ENCODE measurements at places on chromosomes 3 and 15.

GRCh38 chr3:157069846-157070677 lies 89.9 kb downstream of the CCNL1 start:
- DNase-seq: no peak

GRCh38 chr15:80550908-80551260 lies 144.2 kb upstream of the ABHD17C start:
- DNase-seq: no peak

GRCh38 chr3:82581350-82581749 lies 819.9 kb upstream of the GBE1 start:
- no peak for DNase-seq

GRCh38 chr3:70606018-70606417 lies 293.6 kb upstream of the MDFIC2 start:
- no peak for DNase-seq

DNA sequence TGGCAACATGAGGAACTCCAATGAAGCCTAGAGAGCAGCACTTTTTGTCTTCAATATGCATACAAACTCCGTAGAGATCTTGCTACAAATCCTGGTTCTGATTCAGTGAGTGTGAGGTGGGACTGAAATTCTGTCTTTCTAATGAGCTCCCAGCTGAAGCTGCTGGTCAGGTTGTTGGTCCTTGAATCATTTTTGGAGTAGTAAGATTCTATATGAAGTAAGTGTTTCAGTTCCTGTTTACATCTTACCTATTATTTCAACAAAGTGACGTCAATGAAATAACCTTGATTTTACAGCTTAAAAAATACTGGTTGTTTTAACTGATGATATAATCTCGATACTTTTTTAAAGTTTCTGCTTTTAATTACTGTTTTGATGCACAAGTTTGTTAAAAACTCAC lies 33.9 kb downstream of the SHQ1 start:
- DNase-seq: no peak

GRCh38 chr15:79474252-79474651 lies 42.1 kb downstream of the MINAR1 start:
- no peak for DNase-seq

GRCh38 chr15:59539799-59540198 lies 71.8 kb upstream of the GCNT3 start:
- DNase-seq: no peak

- DNase-seq: no peak
These were observed 154.1 kb upstream of the GPR149 start for GRCh38 chr3:154584041-154584440.

GRCh38 chr3:18752273-18752934 lies 327.3 kb upstream of the SATB1 start:
- no peak for DNase-seq

DNA sequence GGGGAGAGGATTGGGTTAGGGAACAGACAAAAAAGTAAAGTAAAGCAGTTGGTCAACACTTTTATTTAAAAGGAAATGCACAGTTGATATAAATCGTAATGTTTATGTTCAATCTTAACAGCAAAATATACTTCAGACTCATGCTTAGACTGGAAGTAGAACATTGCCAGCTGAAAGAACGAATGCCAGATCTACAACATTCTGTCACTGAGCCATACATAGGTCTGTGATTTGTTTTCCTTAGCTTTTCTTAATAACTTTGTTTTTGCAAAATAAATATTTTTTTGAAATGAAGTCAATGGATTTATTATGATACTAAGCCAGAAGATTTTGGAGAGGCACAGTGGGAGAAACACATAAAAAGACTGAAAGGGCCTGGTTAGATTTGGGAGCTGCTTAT lies 62.0 kb downstream of the LEKR1 start:
- no peak for DNase-seq

- no peak for DNase-seq
These were observed 304.6 kb upstream of the KCNMB2 start for GRCh38 chr3:178231645-178232044.

DNA sequence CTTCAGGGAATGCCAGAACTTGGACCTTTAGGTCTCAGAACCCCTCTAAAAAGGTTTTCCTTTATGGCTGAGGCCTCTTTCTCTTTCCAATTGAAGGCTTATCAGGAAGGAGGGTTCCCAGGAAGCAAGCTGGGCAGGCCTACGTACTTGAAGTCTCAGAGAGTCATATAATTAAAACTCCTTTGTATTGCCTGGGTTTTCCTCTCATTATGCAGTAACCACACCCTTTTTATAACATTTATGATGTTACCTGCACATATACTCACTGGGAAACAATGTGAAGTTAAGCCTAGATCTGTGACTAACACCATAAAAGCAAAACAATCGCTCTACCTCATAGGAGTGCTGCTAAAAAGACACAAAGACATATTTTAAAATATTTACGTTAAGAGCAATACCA lies 27.3 kb downstream of the SERP1 start:
- no peak for DNase-seq

DNA sequence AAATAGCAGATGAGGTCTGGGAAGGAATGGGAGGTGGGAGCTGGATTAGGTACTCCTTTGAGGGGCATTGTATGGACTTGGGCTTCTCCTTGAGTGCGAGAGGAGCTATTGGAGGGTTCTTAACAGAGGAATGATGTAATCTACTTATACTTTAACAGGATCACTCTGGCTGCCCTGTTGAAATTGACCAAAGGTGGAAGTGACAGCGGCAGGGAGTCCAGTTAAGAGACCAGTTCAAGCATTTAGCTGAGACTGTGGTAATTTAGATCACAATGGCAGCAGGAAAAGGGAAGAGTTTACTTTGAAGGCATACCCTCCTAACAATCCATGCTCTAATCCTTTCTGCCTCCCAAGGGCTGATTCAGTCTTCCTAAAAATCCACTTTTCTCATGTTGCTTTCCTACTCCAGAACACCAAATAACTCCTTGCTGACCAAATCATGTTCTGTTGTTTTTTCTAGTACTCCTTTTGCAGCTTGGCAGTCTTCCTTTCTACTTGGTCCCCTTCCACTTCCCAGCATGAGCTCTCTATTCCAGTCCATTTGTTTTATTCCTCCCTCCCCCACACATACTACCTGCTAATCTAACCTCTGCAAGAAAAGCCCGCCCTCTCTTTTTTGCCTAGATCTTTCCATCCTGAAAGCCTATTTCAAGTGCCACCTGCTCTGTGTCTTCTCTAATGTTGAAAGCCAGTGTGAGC lies 139.4 kb downstream of the NECTIN3 start:
- no peak for DNase-seq

- DNase-seq: peak; percentile 56
These were observed 38.0 kb downstream of the ANP32A start for GRCh38 chr15:68782589-68783161.

DNA sequence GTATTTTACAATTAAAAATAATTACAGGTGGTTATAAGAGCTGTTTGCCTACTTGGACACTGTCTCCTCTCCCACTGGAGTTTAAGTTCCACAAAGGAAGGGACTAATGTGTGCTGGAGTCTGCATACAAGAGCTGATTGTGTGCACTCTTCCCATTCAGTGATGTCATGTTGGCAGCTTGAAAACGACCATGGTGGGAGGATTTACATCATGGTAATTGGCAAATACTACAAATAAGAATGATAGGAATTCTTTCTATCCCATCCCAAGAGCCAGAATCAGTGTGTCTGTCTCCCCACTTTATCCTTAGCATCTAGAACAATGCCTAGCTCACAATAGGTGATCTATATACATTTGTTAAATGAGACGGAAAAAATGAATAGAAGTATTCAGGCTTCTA lies 14.1 kb downstream of the ITGA11 start:
- no peak for DNase-seq

GRCh38 chr3:89227218-89227617 lies 119.8 kb downstream of the EPHA3 start:
- no peak for DNase-seq

- no peak for DNase-seq
These were observed 55.1 kb downstream of the CD47 start for GRCh38 chr3:108035751-108036150.

GRCh38 chr3:177419904-177420601 lies 222.8 kb upstream of the TBL1XR1 start:
- DNase-seq: peak; percentile 68

DNA sequence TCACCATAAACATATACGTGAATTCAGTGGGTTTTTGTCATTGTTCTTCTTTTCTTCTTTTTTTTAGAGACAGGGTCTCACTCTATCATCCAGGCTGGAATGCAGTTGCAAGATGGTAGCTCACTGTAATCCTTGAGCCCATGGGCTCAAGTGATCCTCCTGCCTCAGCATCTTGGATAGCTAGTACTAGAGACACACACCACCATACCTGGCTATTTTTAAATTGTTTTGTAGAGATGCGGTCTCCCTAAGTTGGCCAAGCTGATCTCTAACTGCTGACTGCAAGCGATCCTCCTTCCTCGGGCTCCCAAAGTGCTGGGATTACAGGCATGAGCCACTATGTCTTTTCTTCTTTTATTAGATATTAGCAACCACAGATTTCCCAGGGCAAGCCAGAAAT lies 220.6 kb downstream of the NLGN1 start:
- DNase-seq: no peak

DNA sequence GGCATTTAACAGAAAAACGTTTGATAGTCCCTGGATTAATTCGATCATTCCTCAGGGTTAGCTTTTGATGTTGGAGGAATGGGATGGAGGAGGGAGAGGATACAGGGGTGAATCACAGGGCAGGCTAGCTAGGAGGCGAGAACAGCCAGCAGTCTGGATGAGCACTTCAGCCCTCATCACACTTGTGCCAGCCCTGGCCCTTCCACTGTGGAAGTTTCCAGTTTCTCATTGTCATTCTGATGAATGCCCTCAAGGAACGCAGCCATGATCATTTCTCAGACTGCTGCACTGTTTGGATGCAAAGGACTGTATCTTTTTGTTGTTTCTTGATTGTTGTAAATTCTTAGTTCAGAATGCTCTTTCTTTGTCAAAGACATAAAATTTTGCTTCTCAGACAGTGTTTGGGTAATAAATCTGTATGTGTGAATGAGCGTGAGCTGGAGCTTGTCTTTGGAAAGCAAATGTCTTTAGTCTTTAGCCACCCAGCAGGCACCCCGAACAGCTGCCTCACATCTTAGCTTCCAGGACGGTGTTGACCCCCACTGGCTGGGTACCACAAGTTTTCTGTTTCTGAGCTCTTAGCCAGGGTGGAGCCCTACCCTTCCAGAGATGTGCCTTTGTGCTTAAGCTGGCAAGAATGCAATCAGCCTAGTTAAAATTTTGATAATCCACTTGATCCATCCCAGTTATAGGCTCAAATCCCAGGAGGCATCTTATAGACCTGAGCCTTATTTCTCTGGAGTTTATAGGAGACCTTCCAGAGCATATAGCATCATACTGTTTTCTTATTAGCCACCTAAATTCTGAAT lies 121.1 kb downstream of the PDCD6IP start:
- DNase-seq: no peak

DNA sequence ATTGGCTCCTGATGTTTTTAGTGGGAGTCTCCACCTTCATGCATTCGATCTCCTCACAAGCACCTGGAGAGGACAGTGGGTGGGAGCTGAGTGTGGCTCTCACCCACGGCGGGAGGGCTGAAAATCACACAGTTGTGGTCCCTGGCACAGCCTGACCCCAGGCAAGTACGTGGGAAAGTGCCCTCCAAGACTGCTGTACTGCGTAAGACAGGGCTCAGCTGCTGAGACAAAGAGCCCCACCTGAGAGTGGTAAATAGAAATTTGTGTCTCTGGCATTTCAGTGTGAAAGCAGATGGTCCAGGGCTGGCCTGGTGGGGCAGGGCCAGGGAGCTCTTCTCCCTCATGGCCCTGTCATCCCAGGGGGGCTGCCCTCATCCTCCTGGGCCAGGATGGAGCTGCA lies 77.4 kb upstream of the IQSEC1 start:
- no peak for DNase-seq

GRCh38 chr3:4986782-4987537 lies 7.7 kb downstream of the BHLHE40 start:
- peak; percentile 87 for DNase-seq

DNA sequence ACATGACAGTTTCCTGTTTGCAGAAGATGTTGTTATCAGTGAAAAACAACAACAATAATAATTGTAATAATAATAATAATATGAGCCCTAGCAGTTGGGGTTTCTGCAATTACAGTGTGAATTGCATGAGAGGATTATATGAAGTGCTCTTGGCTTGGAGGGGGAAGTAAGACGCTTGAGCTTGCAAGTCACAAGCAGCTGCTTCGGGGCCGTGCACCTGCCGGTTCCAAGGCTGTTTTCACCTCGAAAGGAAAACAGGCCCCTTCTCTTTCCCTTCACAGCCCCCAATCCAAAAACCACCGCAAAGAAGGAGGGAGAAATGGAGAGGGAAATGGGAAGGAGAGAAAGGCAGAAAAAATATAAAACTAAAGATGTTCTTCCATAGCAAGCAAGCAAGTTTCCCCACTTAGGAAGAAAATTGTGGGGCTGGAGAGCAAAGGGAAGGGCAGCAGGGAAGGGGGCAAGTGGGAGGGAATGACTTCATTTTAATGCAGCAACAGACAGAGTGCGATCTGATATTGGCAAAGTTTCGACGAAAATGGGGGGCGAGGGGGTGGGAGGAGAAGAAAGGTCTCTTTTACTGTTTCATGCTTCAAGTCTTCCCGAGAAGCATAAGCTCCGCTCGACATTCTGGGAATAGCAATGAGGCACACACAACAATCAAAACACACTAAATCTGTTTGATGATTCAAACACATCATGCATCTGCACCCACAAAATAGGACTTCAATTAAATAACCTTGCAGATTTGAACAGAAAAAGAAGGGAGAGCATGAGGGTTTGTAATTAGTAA lies 284.2 kb upstream of the ATP11B start:
- DNase-seq: no peak

DNA sequence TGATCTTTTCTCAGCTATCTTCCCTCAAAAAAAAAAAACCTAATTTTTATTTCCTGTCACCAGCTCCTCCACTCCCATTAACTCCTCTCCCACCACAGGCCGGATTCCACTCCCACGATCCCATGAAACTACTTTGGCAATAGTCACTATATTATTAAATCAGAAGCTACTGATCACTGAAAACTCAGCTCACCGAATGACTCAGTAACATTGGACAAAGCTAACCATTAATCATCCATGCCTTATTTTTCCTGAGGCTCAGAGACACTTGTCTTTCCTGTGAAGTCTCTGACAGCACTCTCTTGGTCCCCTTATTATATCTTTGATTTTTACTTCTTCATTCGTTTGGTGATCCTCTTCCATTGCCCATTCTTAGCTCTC lies 260.2 kb downstream of the CGGBP1 start:
- no peak for DNase-seq

GRCh38 chr3:127831723-127832172 lies 9.4 kb upstream of the MGLL start:
- peak; percentile 62 for DNase-seq

- no peak for DNase-seq
These were observed 89.2 kb upstream of the RAP2B start for GRCh38 chr3:153072856-153073255.

GRCh38 chr3:181066143-181067087 lies 76.9 kb upstream of the DNAJC19 start:
- no peak for DNase-seq

GRCh38 chr3:75506603-75507002 lies 157.5 kb upstream of the FRG2C start:
- DNase-seq: no peak

DNA sequence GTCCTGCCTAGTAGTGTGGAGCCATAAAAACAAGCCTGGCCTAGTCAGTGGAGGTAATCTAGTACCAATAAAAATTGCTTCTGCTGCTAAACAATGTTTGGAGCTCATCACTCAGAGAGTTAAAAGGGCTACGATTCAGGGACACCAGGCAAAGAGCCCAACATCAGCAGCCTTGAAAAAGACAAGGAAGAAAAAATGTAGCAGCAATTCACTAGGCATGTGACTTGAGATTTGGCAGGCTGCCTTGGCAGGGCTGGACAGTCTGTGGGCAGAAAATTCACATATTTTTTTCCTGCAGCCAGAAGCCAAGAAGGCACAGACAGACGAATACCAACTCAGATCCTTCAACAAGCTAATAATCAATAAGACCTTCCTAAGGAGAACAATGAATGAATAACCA lies 47.2 kb downstream of the IGSF11 start:
- no peak for DNase-seq
